Stimulated activated CD4-positive, alpha-beta T cell treated with anti-CD3 and anti-CD28 coated beads, Interleukin-4, amount 100 ng/mL, for 1 hour (primary cell): ENCODE measurements at places on chromosomes 7 and 10.

DNA sequence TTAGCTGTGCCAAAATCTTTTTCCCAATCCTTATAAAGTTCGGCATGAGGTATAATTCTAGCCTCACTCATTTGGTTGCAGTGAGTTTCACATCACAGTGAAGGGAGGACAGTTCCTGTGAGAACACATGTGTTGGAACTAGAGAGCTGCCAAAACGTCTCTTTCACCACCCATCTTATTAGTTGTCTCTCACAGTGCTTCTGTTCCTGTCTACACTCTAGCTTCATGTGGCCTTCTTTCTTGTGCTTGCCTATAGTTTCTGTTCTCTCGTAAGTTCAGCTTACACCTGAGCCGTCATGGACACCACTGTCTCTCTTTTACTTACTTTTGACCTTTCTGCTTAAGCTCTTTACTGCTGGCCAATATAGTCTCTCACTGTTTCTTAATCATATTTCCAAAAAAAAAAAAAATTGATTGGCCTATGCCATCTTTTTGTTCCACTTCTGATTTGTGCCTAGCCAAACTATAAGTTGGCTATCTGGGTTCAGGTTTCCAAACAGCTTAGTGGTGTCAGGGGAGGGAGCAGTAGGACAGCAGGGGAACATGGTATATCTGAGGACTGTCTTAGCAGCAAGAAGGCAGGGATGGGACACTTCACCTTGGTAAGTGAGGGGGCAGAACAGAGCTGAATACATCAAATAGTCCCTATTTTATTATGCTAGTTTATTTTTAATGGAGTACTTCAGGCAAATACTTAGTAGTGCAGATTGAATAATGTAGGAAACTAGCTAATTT lies 38.0 kb downstream of the ZNRF2 start:
- DNase-seq, result no peak

DNA sequence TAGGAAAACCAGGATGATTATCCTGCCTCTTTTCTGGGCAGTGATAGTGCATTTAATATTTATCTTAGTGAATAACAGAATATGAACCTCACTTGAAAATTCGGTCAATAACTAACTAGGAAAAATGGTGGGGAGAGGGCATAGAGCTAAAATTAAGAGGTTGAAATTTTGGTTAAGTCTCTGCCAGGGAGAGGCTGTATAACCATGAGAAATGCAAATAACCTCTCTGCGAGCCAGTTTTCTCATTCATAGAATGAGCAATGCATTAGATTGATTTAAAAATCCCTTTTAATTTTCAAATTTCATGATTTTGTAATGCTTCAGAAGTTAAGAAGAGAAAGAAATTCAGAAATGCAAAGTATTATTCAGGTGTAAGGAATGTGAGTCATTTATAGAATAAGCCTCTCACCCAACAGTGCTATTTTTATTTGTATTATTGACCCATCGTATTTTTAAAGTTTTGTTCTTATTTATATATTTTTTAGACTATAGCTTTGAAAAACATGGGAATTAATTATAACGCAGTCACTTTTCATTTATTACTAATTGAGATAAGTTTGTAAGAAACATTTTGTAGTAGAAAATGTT lies 104.7 kb downstream of the PHF14 start:
- no peak for DNase-seq

GRCh38 chr10:87634311-87634710 lies 25.4 kb upstream of the PAPSS2 start:
- no peak for DNase-seq

DNA sequence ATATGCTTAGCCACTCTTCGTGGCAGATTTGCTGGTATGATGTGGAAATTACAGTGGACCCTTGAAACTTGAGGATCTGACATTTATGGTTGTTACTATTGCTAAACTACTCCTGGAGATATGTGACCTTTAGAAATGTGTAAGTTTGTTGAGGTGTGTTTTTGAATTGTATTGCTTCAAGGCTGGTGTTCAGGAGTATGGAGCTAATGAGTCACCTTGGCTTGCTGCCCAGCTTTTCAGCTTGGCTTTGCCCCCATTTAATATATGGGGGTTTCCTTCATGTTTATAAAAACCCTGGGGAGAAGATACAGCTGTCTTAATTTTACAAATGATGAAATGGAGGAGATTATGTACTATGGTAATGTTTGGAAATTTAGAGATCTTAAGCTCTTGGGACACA lies 11.6 kb downstream of the HBP1 start:
- peak; percentile 74 for DNase-seq

- no peak for DNase-seq
Measured at GRCh38 chr7:3520206-3520605, 219.2 kb downstream of the SDK1 start.

GRCh38 chr7:130909881-130910672 lies 176.1 kb upstream of the KLF14 start:
- no peak for DNase-seq

DNA sequence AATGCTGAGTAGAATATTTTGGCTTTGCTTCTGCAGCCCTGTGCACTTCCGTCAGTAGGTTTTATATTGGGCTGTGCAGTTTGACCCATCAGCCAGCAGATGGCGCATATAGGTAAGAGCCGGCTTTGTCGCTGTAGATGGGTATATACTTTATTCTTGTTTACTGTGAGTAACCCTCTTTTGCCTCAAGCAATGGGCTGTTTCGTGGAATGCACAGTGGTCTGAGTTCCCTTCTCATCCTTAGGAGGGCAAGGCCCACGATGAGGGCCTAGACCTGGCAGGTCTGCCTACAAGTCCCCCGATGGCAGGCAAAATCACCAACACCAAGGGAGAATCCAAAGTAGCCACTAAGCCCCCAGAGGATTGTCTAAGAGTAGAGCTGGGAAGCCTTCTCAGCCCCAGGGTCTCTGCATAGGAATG lies 1002.9 kb upstream of the KCND2 start:
- DNase-seq, result no peak

DNA sequence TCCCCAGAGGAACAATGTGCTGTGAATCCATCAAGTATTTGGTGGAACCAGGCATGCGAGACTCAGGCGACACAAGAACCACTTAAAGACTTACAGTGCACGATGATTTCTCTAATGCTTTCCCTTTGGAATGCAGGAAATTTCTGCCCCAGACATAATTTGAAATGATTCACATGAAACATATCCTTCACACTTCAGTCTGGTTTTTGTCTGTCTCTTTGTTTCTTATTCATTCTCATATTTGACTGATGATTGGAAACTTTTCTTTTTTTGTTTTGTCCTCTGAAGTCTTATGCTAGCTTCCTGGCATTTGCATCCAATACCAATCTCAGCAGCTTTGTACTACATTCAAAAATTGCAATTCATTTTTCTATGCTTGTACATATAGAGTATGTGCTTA lies 502.8 kb downstream of the PHTF2 start:
- no peak for DNase-seq

DNA sequence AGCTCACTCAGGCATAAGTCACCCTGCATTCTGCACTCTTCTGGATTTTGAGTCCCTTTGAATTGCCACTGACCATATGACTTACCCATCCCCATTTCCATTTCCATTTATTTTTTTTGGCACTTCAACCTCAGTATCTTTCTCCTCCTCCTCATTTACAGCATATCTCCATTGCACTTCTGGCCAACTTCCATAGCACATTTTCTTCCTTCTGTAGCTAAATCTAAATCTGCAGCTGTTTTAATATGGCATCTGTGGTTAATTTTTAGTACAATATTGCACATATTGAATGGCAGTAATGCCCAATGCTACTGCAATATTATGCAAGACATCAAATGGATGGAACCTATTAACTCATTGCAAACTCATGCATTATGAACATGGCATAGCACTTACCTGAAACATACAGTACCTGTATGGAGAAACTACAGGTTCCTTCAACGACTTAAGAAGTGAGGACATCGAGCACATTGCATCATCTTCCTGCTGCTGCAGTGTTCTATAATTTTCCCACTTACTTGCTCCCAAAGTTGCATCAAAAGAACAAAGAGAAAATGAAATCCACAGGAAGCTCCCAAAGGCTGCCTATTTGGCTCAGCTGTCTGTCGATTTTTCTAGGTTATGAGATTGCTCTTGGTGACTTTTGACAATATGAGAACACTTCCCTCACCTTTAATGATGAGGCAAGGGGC lies 55.7 kb downstream of the LRRTM3 start:
- no peak for DNase-seq

- no peak for DNase-seq
Measured at GRCh38 chr7:38160003-38160571, 18.0 kb upstream of the STARD3NL start.

- no peak for DNase-seq
Measured at GRCh38 chr7:44278451-44279161, 46.8 kb downstream of the CAMK2B start.

GRCh38 chr10:73655990-73656298 lies at the start of gene SYNPO2L:
TSS of gene SYNPO2L (minus strand) at chr10:73656029. CDS start at chr10:73655922, 107 bp downstream.
- no peak for DNase-seq

- DNase-seq, result no peak
Measured at GRCh38 chr10:79254333-79255006, 92.8 kb upstream of the PPIF start.

DNA sequence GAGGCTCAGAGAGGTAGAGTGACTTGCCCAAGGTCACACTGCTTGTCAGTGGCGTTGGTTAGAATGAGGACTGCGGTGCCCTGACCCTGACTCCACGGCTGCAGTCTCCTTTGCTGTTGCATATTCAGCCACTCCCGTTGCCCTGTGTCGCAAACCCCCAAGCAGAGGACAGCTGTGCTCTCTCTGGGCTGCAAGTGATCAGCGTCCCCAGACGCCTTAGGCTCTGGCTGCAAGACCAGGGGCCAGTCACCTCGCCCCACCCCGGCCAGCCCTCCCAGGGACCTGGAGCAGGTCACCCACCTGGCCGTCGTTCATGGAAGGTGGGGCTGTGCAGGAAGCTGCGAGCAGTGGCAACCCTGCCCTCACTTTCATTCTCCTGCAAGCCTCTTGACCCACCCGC lies 51.7 kb upstream of the NANOS1 start:
- DNase-seq, result no peak

DNA sequence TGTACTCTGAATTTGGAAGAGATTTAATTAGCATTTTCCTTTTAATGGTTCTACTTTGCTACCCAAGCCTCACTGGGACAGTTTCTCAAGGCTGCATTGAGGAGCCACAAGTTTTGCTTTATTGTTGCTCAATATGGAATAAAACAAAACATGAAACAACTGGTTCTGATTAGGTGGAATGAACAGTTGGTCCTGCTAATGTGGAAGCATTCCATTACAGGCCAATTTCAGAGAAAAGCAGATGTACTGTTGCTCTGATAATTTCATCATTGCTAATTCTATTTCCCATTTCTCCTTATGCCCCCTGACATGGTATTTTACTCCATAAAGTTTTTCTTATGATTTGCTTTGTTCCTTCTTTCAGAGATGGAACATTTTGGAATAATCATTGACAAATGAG lies 66.0 kb upstream of the PAPSS2 start:
- no peak for DNase-seq

- no peak for DNase-seq
Measured at GRCh38 chr10:33416209-33416608, 81.7 kb upstream of the NRP1 start.

GRCh38 chr7:125668321-125668993 lies 738.8 kb upstream of the POT1 start:
- no peak for DNase-seq

DNA sequence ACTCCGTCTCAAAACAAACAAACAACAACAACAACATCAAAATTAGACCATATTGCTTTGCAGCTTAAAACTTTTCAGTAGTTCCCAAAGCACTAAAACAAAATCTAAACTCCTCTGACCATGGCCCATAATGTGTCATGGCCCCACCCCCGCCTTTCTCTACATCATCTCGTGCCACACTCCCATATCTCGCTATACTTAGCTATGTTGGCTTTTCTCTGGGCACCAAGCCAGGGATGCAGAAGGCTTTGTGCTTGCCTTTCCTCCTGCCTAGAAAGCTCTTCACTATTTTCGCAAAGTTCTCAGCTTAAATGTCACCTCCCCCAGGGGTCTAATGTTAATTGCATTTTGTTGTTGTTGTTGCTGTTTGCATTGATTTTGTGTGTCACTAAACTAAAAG lies 15.1 kb upstream of the SLC16A12 start:
- no peak for DNase-seq

DNA sequence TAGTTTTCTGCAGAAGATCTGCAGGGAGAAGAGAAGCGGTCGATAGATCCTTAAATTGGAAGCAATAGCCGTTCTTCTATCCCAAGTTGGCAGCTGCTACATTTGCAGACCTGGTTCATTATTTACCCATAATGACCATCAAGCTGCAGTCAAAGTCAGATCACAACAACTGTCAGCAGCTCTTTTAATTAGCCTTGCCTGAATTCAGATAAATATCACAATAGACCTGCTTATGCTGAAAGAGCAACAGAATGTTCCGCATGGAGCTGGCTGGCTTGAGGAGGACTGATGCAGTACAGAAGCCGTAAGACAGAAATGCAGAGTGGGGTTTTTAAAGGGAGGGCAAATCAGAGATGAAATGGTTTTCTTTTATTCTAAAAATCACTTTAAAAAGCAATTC lies 109.4 kb downstream of the HIBADH start:
- DNase-seq, result no peak

- no peak for DNase-seq
Measured at GRCh38 chr7:115417662-115418061, 495.8 kb downstream of the MDFIC start.

- peak; percentile 23 for DNase-seq
Measured at GRCh38 chr7:101410743-101411507, 48.2 kb downstream of the COL26A1 start.

GRCh38 chr7:52586704-52587103 lies 448.7 kb upstream of the POM121L12 start:
- DNase-seq, result no peak

- DNase-seq, result no peak
Measured at GRCh38 chr10:127813290-127813689, 76.3 kb downstream of the FOXI2 start.

- DNase-seq, result no peak
Measured at GRCh38 chr10:47037654-47038425, 126.6 kb downstream of the PTPN20 start.

- DNase-seq, result no peak
Measured at GRCh38 chr7:115135769-115136410, 214.0 kb downstream of the MDFIC start.

GRCh38 chr7:24665564-24666294 lies 91.5 kb downstream of the GSDME start:
- peak; percentile 13 for DNase-seq

DNA sequence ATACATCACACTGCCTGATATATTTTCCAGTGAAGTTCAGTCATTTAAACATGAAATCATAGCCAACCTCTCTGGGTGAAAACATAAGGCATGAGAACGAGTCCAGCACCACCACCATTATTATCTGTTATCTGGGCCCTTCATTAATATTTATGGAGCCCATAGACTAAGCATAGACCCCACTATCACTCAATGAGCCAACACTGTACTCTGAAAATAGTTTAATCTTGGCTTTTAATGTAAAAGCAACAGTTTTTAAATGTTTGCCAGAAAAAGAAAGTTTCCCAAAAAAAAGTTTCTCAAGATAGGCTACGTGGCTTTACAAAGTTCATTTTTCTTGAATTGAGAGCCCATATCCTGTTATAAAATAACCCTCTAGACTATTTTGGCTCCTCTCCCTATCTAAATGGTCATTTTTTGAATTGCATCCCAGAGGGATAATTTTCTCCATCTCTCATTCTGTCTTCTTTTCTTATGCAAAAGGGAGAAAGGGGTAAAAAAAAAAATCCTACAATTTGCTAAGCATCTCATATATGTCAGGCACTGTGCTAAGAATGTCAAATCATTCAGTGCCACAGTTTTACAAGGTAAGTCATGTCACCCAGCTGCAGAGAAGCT lies 66.1 kb downstream of the FZD1 start:
- no peak for DNase-seq
